IPS DF 6.9 (cell line): ENCODE measurements at places on chromosomes 4 and X.

DNA sequence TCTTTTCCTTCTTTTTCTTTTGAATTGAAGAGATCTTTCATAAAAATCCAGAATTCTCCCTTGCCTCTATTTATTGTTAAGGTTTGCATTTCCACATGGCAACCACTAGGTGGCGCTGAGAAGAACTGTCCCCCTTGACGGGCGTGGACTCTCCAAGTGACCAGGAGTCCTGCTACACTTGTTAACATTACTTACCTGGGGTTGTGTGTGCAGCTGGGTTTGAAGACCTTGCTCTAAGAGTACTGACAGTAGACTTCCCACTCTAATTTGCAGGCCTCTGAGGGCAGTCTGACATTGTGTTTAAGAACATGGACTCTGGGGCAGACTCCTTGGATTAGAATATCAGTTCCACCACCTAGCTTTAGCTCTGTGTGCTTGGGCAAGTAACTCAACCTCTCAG lies 52.8 kb downstream of the GPRIN3 start:
- no peaks in the 10 kb centered on the region for H3K36me3 ChIP-seq
- no peaks in the 10 kb centered on the region for H3K27me3 ChIP-seq
- peak; percentile 29 for DNase-seq
- H3K4me1 ChIP-seq: peaks cover 4% of the 10 kb centered on the region; the same call in 1 of the 2 replicates
- H3K4me3 ChIP-seq: no peak overlapping the region

GRCh38 chrX:155035688-155036087 lies 9.0 kb downstream of the FUNDC2 start:
- no peak overlapping the region for H3K27ac ChIP-seq
- DNase-seq: no peak
- H3K27me3 ChIP-seq: no peaks in the 10 kb centered on the region
- no peaks in the 10 kb centered on the region for H3K4me1 ChIP-seq
- H3K36me3 ChIP-seq: no peaks in the 10 kb centered on the region

DNA sequence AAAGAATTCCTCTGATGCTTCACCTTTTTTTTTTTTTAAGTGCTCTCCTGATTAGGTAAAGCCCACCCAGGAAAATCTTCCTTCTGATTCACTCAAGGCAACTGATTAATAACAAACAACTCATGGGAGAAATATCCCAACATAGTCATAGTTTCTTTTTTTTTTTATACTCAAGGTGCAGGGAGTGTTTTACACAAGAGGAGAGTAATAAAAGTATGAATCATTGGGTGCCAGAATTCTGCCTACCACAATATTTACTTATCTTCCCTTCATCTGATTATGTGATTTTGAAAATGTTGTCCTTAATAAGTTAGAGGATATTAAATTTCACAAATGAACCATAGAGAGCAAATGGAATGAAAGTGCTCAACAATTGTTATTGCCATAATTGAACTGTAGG lies 329.9 kb downstream of the TECRL start:
- no peak overlapping the region for H3K27ac ChIP-seq
- no peak for DNase-seq
- no peaks in the 10 kb centered on the region for H3K27me3 ChIP-seq
- H3K36me3 ChIP-seq: no peaks in the 10 kb centered on the region

- no peak overlapping the region for H3K4me3 ChIP-seq
- H3K27ac ChIP-seq: no peak overlapping the region
- DNase-seq: no peak
- H3K4me1 ChIP-seq: peaks cover 2% of the 10 kb centered on the region
Measured at GRCh38 chr4:8898419-8898818, 26.8 kb upstream of the HMX1 start.

- no peak overlapping the region for H3K4me3 ChIP-seq
- H3K27me3 ChIP-seq: no peaks in the 10 kb centered on the region; the same call in 1 of the 2 replicates
- H3K27ac ChIP-seq: no peak overlapping the region
- no peaks in the 10 kb centered on the region for H3K4me1 ChIP-seq
Measured at GRCh38 chr4:185033950-185034349, 15.7 kb downstream of the HELT start.

DNA sequence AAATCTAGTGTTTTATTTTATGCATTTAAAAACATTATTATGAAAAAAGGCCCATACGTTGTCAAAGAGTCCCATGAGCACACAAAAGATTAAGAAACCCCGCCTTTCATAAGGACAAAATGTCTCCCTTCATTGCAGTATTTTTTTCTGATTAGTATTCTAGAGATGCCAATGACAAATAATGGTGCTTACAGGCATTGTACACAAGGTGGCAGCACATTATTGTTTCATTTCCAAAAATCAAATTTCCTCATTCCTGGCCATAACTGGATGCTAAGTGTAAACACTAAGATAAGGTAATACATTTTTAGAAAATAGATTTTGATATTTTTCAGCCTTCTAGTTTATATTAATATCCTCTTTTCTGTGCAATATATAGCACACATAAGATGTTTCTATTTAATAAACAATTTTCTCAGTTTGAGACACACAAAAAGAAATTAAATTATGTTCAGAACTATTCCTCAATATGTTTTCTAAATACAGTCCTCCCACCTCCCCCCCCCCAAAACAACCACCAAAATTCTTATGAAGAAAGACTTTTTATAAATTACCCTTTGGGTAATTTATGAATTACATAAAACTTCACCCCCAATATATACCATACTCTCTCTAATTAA lies 47.7 kb downstream of the TIGD2 start:
- H3K27ac ChIP-seq: no peak overlapping the region
- H3K36me3 ChIP-seq: no peaks in the 10 kb centered on the region
- no peak overlapping the region for H3K4me3 ChIP-seq
- no peaks in the 10 kb centered on the region for H3K4me1 ChIP-seq

GRCh38 chrX:10744007-10744406 lies 123.6 kb upstream of the MID1 start:
- no peaks in the 10 kb centered on the region for H3K4me1 ChIP-seq
- H3K27ac ChIP-seq: no peak overlapping the region
- no peak overlapping the region for H3K4me3 ChIP-seq
- H3K36me3 ChIP-seq: no peaks in the 10 kb centered on the region

GRCh38 chrX:21255032-21255618 lies 119.1 kb upstream of the CNKSR2 start:
- no peaks in the 10 kb centered on the region for H3K36me3 ChIP-seq
- no peak for DNase-seq
- no peaks in the 10 kb centered on the region for H3K4me1 ChIP-seq
- H3K4me3 ChIP-seq: no peak overlapping the region

- no peaks in the 10 kb centered on the region for H3K36me3 ChIP-seq
- no peaks in the 10 kb centered on the region; the same call in 1 of the 2 replicates for H3K4me1 ChIP-seq
- no peak overlapping the region for H3K27ac ChIP-seq
- no peak for DNase-seq
Measured at GRCh38 chr4:168605411-168605810, 108.6 kb downstream of the PALLD start.

DNA sequence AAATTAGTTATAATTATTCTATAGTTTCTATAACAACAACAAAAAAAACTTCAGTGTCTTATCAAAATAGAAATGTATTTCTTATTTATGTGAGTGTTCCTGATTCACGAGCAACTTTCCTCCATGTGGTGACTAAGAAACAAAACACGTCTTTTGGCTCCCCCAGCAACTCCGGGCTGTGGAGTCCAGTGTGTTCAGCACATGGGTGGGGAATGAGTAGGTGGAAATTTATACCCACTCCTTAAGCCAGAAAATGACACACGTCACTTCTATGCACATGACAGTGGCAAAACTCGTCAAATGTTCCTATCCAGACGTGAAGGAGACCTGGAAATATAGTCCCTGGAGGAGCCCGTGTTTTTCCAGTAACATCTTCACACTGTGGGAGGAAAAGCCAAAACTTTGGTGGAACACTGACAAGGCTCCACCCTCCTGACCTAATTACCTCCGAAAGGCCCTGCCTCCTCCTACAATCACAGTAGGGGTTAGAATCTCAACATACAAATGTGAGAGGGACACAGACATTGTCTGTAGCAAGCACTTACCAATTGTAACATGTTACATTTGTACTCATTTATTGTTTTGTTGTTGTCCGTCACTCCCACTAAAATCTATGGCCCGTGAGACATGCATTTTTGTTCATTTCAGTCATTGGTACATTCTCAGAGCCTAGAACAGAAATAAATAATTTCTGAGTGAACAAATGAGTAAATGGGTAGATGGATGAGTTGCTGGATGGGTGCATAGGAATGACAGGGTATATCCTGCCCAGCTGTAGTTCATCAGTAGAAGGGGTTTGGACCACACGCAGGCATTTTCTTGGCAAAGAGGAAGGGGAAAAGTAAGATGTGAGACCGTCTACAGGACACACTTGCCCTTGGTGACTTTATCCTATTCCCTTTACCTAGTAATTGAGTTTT lies 605.8 kb upstream of the TENM3 start:
- H3K27me3 ChIP-seq: no peaks in the 10 kb centered on the region
- no peak overlapping the region for H3K4me3 ChIP-seq
- H3K36me3 ChIP-seq: no peaks in the 10 kb centered on the region
- DNase-seq: no peak

DNA sequence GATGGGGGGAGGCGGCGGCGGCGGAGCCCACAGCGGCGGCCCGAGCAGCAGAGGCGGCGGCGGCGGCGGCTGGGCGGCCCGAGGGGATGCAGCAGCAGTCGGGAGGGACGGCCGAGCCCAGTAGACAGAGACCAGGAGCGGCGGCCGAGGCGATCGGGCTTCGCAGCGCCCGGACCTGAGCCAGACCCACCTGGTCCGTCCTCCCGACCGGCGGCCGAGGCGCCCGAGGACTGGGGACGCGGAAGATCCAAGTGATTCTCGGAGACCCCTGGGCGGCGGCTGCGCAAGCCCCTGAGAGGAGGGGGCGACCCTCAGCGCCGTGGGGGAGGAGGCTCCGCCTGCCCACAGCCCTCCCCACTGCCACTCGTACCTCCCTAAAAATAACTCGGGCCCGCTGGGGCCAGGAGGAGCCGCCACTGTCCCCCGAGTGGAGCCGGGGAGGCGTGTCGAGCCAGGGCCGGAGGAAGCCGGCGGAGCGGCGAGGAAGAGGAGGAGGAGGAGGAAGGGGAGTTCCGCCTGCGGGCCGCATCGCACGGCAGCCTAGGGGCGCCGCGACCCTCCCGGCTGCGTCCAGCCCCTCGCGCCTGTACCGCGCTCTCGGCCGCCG lies 608 bp downstream of the RAPGEF2 start:
- H3K4me1 ChIP-seq: no peaks in the 10 kb centered on the region
- no peaks in the 10 kb centered on the region for H3K36me3 ChIP-seq

- no peak for DNase-seq
- H3K27me3 ChIP-seq: no peaks in the 10 kb centered on the region
- H3K4me1 ChIP-seq: 0 out of 2 replicates have a peak, but pooled peaks cover 1% of the 10 kb centered on the region
- no peak overlapping the region for H3K4me3 ChIP-seq
- H3K27ac ChIP-seq: no peak overlapping the region
- no peaks in the 10 kb centered on the region for H3K36me3 ChIP-seq
Measured at GRCh38 chr4:185713272-185713671, 98.7 kb downstream of the SORBS2 start.

- no peaks in the 10 kb centered on the region for H3K27me3 ChIP-seq
- no peak overlapping the region for H3K27ac ChIP-seq
- H3K4me3 ChIP-seq: no peak overlapping the region
Measured at GRCh38 chr4:168565130-168565529, 68.3 kb downstream of the PALLD start.

DNA sequence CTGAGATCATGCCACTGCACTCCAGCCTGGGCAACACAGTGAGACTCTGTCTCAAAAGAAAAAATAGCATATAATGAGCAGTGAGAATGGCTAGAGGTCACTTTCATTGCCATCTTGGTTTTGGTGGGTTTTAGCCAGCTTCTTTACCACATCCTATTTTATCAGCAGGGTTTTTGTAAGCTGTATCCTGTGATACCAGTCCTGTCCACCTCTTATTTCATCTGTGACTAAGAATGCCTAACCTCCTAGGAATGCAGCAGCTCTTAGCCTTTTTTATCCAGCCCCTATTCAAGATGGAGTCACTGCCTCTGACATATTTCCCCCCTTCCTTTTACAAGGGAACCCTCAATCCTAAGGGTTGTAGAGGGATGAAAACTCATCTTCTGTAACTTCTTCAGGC lies 26.1 kb upstream of the IGFBP7 start:
- no peaks in the 10 kb centered on the region for H3K36me3 ChIP-seq
- H3K4me3 ChIP-seq: no peak overlapping the region
- no peaks in the 10 kb centered on the region for H3K27me3 ChIP-seq
- H3K4me1 ChIP-seq: no peaks in the 10 kb centered on the region
- no peak overlapping the region for H3K27ac ChIP-seq

DNA sequence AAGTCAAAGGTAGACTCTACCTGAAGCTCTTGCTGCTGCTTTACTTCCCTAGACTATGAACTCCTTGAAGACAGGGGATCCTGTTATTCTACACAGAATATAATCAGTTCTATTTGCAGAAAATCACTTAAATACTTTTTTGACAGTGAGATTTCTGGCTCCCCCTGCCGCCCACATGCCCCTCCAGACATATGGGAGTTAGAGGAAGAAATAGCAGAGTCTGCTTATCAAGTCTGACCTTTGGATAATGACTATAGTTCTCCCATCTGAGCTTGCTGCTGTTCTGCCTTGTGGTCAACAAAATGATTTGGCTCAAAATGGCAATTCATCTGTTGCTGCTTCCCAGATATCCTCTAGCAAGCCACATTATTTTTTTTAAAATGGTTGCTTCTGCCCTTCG lies 101.1 kb downstream of the ENOX2 start:
- no peaks in the 10 kb centered on the region for H3K4me1 ChIP-seq
- H3K36me3 ChIP-seq: no peaks in the 10 kb centered on the region
- H3K27me3 ChIP-seq: no peaks in the 10 kb centered on the region
- DNase-seq: no peak
- H3K4me3 ChIP-seq: no peak overlapping the region

GRCh38 chr4:48212165-48212564 lies 57.5 kb downstream of the TEC start:
- H3K27ac ChIP-seq: no peak overlapping the region
- H3K36me3 ChIP-seq: no peaks in the 10 kb centered on the region
- no peak for DNase-seq
- H3K27me3 ChIP-seq: no peaks in the 10 kb centered on the region
- H3K4me1 ChIP-seq: no peaks in the 10 kb centered on the region
- no peak overlapping the region for H3K4me3 ChIP-seq

DNA sequence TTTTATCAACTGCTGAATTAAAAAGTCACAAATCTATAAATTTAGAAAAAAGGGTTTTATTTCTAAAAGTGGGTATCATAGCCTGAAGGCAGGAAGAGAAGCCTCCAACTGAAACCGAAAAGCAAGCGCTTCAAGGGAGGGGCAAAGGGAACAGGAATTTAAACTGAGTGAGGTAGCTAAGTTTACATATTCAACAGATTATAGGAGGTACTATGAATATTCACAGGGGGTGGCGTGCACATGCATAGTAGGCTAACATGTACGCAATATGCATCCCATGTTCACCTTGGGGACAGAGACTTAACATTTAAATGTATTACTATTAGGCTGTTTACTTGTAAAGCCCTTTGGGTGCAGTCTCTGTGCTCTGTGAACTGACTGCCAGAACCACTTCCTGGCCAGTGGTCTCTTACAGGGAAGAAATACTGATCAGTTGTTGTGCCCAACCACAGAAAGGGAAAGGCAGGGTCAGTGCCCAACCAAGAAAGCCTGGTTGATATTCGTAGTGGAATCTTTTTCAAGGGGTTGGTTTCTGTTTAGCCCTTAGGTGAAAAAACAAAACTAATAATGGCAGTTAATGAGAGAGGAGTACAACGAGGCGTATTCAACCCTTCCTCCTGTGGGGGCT lies 168.7 kb upstream of the GALNTL6 start:
- DNase-seq: no peak
- H3K4me3 ChIP-seq: no peak overlapping the region
- no peaks in the 10 kb centered on the region for H3K36me3 ChIP-seq
